NCI-H1105 treated with DMSO at 0.1 percent for 48 hours (cell line): ENCODE measurements at places on chromosomes 3 and 15.

DNA sequence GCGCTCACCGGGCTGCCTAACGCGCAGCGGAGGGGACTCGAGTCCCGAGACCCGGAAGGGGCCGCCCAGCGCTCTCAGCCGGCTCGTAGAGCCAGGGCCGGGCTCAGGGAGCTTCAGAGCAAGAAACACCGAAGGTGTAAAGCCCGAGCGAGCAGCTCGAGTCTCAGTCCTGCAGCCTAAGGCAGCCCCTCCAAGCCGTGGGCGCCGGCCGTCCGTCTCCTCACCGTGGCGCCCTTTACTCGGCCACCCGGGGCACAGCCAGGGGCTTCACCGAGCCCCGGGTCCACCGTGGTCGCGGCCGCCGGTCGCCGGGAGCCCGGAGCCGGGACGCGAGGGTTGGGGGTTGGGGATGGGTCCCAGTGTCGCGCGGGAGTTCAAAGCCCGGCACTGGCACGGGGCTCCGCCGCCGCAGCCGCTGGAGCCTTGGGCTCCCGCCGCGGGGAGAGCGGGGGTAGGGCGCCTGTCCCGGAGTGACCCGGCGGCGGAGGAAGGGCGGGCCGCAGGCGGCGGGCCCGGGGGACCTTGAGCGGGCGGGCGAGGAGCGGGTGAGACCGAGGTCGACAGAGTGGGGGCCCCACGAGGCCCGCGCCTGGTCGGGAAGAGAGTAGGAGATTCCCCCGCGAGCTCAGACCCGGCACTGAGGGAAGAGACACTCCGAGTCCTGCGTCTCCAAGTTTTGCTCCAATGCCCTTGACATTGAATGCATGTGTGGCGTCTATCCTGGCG, 26.9 kb upstream of the THRB start:
- peak; percentile 17 for DNase-seq

DNA sequence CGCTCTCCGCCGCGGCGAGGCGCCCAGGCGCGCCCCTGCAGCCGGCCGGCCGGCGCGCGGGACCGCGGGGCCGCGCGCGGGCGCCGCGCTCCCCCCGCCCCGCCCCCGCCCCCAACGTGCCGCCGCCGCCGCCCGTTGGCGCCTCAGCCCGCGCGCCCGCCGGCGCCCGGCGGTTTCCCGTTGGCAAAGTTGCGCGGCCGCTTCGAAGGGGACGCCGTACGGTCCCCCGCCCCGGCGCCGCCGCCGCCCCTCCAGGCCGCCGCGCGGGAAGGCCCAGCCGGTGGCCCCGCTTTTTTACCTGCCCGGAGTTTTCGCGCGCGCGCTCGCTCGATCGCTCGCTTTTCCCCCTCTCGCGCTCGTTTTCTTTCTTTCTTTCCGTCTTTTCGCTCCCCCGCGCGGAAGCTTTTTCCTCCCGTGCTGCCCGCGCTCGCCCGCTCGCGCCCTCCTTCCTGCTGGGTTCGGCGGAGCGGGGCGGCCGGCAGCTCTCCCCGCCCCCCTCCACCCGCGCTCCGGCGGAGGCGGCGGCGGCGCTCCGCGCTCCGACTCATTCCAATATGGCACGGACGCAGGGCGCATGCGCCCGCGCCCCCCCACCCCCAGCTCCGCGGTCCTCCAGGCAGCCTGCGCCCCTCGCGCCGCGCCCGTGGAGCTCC, at the start of gene SFMBT1:
SFMBT1 (minus strand) TSS at position 556 of the 653 bp plus-strand sequence. CDS start 76,945 bp downstream, outside the sequence.
- peak; percentile 36 for DNase-seq

DNA sequence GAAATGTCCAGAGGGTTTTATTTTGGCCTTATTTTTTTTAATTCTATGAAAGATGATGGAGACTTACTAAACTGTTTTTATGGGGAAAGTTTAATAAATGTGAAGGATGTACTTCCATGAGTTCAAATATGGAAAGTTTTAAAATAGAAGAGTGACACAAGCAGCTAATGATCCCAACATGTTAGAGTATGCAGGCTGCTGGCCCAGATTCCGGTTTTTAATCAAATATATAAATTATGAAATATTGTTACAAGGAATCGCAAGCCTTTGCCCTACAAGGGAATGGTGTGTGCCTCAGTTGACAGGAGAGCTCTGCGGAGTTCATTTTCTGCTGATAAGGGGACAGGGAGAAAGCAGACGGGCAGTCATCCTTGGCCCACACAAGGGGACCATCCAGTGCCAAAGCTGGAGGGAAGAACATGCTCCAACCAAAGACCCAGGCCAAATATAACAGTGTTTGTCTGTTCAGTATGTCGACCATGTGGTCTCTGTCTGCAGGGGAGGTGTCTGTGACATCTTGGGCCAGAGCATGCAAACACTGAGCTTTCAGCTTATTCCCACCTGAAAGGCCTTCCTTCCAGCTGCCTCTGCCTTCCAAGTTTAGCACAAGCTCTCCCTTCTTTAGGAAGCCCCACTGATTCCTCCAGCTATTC, 69.8 kb downstream of the SSUH2 start:
- no peak for DNase-seq

- no peak for DNase-seq
Measured at GRCh38 chr3:7188551-7188950, 327.6 kb downstream of the GRM7 start.

DNA sequence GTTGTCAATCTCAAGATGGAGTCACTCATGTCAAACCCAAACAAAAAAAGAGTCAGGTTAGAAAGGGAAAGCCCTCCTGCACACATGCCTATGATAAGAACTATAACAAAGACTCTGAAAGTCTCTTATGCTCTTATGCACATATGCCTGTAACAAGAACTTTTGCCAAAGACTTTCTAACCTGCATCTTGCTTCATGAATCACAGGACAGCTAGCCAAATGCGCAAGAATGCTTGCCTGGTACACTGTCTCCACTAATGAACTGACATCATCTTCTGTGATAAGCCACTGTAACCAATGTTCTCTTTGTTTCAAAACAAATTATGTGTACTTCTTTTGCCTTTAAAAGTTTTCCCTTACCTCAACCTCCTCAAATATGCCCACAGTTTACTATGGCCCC, 18.2 kb upstream of the EHHADH start:
- DNase-seq, result no peak

GRCh38 chr3:108281670-108282069, 14.7 kb upstream of the HHLA2 start:
- DNase-seq, result no peak

- DNase-seq, result no peak
Measured at GRCh38 chr15:62765916-62766315, 276.6 kb upstream of the TPM1 start.

DNA sequence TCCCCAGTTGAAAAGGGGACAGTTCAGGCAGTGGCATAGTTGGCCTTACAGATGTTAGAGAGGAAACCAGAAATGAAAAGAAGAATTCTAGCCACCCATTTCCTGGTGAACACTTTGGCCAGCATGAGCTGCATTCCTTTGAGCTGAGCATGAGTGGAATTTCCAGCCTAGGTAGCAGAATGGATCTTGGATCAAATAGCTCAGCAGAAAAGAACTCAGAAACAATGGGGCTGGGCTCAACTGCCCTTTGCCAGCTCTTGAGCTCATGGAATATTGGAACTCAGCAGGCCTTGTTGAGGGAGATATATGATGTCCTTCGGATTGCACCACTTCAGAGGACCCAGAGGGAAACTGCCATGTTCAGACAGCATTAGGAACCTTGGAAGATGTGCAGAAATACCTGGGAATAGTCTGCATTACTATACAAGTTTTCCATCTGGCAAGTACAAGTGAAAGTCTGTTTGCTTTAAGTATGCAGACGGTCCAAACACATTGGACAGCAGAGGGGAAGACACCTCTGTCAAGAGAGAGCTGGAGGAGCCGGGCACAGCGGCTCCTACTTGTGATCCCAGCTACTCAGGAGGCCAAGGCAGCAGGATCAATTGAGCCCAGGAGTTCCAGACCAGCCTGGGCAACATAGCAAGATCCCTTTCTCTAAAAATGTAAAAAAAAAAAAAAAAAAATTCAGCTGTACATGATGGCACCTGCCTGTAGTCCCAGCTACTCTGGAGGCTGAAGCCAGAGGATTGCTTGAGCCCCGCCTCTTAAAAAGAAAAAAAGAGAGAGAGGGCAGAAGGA, 3.1 kb upstream of the CDV3 start:
- DNase-seq, result no peak

GRCh38 chr15:31236184-31237042, 90.2 kb upstream of the KLF13 start:
- DNase-seq, result peak; percentile 83

- DNase-seq, result no peak
Measured at GRCh38 chr3:191235331-191236314, 36.6 kb downstream of the OSTN start.

DNA sequence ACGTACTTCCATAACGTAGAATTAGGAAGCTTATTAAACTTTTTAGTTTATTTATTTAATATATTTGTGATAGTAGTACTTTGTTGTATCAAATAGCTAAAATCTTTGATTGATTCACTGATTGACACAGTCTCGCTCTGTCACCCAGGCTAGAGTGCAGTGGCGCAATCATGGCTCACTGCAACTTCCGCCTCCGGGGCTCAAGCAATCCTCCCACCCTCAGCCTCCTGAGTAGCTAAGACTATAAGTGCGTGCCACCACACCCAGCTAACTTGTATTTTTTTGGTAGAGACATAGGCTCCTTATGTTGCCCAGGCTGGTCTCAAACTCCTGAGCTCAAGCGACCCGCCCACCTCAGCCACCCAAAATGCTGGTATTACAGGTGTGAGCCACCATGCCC, 5.7 kb downstream of the APH1B start:
- no peak for DNase-seq

- no peak for DNase-seq
Measured at GRCh38 chr15:85316244-85316934, 64.0 kb upstream of the AKAP13 start.

GRCh38 chr3:16079519-16079918, 95.0 kb upstream of the GALNT15 start:
- peak; percentile 41 for DNase-seq

DNA sequence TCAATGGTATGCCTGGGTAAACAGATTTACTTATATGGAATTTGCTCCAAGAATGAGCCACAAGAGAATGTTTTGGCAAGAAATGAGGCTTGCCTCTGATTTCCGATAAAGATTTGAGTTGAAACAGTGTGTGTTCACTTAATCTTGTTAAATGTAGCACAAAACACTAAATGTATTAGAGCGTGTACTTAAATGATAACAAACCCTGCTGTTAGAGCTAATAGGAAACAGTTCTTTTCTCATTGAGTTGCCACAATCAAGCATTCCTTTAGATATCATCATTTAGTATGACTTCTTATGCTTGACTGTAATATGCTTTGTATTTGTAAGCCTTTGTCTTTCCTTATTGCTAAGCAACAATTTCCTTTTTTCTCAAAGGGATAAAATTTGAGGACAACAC, 353.6 kb upstream of the ZNF717 start:
- DNase-seq, result no peak

- DNase-seq, result no peak
Measured at GRCh38 chr3:176349706-176350105, 847.6 kb downstream of the TBL1XR1 start.

GRCh38 chr3:173266441-173266840, 125.4 kb upstream of the SPATA16 start:
- no peak for DNase-seq

- no peak for DNase-seq
Measured at GRCh38 chr3:57145852-57146251, 19.3 kb downstream of the IL17RD start.

DNA sequence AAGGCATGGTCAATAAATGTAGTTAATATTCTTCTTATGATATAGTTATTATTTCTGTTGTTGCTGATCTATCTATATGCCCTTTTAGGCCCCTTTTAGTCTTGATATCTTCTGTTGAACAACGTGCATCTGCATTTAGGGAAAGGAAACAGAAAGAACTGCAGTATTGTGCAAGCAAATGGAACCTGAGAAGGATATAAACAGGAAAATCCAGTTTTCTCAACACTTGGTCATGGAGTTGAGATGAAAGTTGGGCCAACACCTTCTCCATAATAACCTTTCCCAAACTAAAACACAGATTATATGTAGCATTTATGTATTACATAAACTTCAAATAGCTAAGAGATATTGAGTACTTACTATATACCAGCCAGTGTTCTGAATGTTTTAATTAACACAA, 179.7 kb downstream of the ADAMTS9 start:
- DNase-seq, result no peak

- DNase-seq, result no peak
Measured at GRCh38 chr15:73538563-73539211, 94.5 kb downstream of the NPTN start.

DNA sequence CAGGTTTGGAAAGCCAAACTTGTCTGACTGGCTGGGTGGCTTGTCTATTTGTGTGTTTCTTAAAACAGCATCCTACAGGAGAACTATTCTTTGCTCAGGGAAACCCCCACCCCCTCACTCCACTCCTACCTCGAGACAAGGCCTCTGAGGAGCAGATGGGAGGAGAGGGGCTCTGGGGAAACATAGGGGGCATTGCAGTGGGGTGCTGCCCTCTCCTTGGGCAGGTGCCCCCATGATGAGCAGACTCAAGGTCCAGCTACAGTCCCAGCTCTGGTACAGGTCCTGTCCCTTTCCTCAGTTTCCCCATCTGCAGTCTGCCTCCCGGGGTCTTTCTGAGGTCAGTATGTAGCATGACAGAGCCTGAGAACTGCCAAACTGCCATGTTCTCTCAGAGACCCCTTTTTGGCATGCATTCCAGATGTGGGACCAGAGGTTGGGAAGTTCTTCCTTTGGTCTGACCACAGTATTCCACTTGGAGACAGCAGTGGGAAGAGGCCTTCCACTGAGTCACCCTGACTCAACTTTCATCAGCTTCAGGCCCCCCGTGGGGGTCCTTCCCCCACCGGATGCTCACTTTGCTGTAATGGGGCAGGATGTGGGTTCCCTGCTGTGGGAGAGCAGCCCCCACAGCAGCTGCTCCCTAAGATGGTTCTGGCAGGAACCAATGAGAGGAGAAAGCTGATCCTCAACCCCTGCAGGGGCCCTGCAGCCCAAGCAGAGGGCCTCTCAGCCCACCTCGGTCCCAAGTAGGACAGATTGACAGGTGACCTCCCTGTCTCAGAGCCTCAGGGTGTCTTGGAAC, 32.3 kb upstream of the CYP11A1 start:
- no peak for DNase-seq

DNA sequence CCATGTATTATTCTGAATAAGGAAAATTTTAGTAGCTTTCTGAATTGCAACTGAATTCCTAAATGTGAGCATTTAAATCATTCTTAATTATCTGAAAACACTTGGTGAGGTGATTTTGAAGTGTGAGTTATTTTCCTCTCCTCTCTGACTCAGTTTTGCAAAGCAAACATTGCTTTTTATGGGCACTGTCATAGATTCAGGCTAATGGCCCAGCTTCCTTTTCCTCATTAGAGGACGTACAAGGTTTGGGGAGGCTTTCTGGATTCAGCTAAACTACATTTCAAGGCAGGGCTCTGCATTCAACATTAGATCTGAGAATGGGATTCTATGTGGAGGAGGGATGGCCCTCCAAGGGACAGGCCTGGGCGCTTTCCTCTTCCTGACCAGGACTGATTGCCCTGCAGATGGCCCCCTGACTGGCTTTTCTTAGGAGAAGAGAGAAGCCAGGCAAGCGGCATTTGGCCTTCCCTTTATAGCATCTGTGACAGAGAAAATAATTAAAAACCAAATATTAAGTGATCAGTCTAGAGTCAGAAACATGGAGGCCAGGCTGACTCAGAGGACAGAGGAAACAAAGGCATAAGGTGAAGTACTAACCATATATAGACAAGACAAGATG, 53.0 kb upstream of the STXBP5L start:
- DNase-seq, result no peak
